Activated naive CD8-positive, alpha-beta T cell treated with anti-CD3 and anti-CD28 coated beads, Interleukin-2, amount 10 ng/mL, durations not matched to agents 7 days and 5 days (primary cell): ENCODE measurements at places on chromosomes 16 and 17.

- no peak for DNase-seq
These were observed 188.5 kb upstream of the CDH8 start for GRCh38 chr16:62224646-62225209.

- DNase-seq: no peak
These were observed 7.9 kb upstream of the MFSD6L start for GRCh38 chr17:8806926-8807550.

GRCh38 chr16:48053418-48053745 lies 102.4 kb downstream of the ABCC12 start:
- no peak for DNase-seq

DNA sequence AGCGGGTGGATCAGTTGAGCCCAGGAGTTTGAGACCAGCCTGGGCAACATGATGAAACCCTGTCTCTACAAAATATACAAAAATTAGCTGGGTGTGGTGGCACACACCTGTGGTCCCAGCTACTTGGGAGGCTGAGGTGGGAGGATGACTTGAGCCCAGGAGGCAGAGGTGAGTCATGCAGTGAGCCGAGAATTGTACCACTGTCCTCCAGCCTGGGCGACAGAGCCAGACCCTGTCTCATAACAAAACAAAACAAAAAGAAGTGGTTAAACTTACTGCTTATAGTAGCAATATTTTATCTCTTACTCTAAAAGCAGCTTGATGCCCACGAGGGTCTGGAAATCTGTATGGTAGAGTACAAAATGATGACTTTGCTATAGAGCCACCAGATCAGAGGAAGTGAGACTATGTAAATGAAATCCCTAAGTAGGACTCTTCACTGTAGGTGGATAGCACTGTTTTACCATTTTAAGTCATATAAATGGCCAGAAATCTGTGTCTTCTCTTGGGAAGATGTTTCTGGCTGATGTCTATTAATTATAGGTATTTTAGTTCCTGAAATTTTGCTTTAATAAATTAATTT lies 60.4 kb upstream of the MRC2 start:
- DNase-seq: no peak

DNA sequence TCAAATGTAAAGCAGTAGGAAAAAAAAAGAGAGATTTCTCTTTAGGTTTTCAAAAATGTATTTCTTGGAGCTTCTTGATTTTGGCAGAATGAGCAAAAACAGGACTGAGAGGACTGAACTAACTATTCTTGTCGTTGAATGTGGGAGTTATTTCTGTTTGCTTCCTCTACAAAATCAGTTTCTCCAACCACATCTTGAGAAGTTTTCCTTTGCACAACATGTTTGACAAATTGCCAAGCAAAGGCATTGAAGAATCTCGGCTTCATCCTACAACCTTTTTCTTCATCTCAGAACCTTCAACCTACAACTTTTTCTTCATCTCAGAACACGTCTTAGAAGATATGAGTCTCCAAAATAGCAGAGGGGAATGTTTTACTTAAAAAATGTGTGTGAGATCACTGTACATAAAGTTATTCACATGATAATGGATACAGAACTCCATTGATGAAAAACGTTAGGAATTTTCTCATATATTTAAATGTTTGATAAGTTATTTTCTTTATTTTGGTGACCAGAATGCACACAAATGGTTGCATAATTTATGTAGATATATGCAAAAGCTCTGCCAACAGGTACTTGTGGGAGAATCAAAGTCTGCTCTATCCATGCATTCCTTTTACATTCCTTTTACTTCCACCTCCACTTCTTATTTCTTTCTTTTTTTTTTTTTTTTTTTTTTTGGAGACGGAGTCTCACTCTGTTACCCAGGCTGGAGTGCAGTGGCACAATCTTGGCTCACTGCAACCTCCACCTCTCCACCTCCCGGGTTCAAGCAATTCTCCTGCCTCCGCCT lies 370.0 kb downstream of the KCNJ2 start:
- DNase-seq: no peak

DNA sequence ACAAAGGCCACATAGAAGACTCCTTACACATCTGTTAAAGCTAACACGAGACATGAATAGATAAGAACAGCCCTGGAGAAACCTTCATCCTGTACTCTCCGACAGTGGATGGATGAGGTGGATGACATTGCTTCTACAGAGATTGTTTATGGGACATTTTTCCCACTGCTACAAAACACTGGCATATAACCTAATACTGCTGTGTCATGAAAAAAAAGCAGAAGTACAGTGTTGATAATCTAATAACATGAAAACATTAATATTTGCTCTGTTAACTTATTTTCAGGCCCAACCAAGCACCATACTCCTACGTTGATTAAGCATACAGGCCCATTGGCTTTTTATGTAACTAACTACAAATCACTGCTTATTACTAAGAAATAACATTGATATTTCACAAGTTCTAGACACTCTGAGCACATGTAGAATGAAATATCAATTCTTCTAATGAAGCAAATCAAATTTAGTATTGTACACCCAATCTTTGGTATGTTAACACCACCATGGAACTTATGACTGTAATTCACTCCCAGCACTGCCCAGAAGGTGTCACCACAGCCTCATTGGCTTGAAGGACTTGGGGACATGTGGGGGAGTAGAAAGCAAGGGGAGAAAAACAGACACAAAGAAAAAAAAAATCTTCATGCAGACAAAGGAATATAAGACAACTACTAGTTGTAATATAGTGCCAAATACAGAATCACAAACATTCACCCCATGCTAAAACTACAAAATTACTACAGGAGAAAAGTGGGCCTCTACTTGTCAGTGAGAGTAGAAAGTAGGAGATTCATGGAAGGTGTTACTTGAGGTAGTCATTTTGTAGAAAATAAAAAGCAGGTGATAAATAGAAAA lies 330.0 kb upstream of the PMFBP1 start:
- peak; percentile 47 for DNase-seq

DNA sequence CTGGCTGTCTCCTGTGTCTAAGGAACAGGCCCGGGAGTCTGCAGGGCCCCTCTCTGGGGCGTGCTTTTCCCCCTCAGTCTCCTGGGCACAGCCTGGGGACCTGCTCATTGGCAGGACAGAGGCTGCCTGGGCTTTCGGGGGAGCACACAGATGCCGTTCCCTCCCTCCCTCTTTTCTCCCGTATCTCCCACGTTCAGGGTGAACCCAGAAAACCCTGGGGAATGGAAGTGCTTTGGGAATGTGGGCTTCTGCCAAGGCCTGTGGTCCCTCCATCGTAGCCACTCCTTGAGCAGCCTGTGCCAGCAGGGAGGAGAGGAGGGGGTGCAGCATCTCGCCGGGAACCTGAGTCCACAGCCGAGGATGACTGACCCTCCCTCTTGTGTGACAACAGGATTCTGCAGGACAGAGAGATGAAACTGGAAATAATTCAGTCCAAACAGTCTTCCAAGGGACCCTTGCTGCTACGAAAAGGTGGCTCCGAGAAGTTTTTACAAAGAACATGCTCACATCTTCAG lies 52.0 kb downstream of the RNF213 start:
- DNase-seq: peak; percentile 16

- peak; percentile 51 for DNase-seq
These were observed 295.8 kb downstream of the FOXL1 start for GRCh38 chr16:86874141-86874540.

- no peak for DNase-seq
These were observed 94.1 kb downstream of the RPGRIP1L start for GRCh38 chr16:53609536-53609935.

- no peak for DNase-seq
These were observed 7.1 kb downstream of the MIEN1 start for GRCh38 chr17:39722965-39723848.

DNA sequence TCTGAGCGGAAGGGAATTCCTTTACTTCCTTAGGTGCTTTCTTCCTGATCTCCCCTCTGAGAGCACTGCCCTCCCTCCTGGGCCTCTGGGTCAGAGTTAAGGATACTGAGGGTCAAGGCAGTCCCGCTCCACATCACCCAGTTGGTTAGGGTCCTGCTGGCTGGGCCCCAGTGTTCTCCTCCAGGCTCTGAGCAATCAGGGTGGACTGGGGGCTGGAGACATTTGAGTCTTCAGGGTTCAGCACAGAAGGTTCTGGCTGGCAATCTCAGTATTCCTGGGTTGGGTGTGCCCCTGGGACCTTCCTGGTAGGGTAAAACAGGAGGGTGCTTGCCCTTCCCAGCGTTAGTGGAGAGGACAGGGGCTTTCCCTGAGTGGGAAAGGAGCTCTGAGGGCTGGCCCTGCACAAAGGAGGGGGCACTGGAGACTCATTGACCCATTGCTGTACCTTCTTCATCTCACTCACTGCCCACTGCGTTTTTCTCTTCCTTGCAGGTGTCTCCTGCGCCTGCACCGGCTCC lies 448 bp downstream of the MT1M start:
- DNase-seq: no peak

GRCh38 chr17:66190738-66191592 lies 968 bp downstream of the CEP112 start:
- DNase-seq: no peak

DNA sequence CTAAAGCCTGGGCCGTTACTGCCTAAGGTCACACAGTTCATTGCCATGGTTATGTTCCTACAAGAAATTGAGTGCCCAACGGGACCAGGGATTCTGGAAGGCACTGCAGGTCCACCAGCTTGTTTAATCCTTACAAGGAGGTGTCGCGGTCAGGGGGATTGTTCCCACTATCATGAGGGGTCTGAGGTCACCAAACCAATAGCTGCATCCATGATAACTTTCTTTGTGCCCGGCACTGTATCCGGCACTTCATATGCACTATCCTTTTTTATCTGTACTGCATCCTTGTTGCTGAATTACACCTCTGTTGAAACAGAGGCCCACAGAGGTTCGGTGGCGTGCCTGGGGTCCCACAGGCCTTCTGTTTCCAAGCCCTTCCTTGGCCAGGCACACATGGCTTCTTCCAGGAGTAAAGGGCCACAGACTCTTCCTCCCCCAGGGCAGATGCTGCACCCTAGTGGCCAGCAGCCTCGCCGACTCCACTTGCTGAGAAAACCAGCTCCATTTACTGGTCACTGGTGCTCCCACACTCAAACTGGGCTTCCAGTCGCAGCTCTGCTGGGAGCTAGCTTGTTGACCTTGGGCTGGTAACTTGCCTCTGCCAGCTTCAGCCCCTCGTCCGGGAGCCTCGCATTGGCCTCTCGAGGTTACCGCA lies 82.0 kb upstream of the PLCG2 start:
- DNase-seq: peak; percentile 52

- no peak for DNase-seq
These were observed 163.5 kb downstream of the IRF8 start for GRCh38 chr16:86062271-86062965.

DNA sequence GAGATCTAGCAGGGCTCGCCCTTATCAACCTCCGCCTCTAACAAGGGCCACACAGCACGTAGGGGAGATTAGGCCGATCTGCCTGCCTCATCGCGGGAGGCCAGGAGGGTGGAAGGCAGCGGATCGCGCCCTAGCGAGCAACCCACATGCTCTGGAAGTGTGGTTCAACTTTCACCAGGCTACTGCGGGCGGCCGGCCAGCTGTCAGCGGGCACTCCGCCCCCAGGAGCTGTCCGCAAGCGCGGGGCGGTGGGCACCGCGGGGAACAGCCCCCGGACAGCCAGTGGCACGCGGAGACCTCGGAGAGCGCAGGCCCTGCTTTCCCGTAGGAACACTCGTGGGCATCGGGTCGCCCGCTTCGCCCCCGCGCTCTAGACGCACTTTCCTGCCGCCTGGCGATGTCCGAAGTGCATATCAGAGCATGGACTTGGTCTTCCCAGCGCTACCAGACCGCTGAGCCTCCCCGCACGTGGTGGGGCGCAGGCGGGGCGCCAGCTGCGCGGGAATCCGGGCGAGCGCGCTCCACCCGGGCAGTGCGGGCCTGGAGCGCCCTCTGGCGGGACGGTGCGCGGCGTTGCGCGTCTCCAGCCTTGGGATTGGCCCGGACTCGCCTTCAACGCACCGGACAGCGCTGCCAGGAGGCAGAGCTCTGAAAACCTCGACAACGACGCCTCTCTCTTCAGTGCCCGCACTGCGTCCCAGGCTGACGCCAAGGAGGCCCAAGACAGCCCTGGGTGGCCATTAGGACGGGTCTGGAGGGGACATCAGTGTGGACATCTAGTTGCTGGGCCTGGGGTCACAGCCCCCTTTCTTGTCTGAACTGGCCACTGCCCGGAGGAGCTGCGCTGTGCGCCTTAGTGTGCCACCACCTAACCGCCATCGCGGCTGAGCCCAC lies 3.6 kb upstream of the ZNHIT3 start:
- DNase-seq: peak; percentile 94

GRCh38 chr17:50169121-50169764 lies 3.4 kb downstream of the SGCA start:
- DNase-seq: peak; percentile 68

- peak; percentile 51 for DNase-seq
These were observed 17.1 kb downstream of the ZNF213 start for GRCh38 chr16:3152027-3152276.

DNA sequence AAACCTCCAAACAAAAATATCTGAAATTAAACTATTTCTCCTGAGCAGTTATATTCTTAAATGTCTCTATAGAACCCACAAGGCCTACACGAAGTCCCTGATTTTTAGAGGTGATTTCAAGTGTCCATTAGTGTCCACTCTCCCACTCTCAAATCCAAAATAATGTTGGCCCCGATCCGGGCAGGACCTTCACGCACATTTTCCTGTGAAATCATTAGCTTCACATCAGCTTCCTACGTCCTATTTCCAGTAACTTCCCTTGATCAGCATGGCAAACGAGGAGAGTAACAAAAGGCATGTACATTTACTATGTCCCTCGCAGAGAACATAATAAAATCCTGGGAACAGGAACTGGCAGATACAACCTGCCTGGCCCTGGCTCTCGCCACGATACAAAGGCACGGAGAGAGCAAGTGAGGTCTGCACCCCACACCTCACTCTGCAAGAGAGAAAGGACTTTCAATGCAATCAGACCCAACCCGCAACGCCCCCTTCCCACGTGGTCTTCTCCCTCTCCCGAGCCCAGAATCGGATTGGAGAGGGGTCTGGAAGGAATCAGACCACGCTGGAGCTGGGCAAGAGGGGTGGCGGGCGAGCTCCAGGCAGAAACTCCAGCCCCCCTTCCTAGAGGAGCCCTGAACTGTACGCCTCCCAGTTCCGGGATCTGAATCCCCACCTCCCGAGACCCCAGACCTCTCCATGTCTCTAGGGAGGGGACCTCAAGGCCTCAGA lies 17.5 kb upstream of the C17orf78 start:
- no peak for DNase-seq

DNA sequence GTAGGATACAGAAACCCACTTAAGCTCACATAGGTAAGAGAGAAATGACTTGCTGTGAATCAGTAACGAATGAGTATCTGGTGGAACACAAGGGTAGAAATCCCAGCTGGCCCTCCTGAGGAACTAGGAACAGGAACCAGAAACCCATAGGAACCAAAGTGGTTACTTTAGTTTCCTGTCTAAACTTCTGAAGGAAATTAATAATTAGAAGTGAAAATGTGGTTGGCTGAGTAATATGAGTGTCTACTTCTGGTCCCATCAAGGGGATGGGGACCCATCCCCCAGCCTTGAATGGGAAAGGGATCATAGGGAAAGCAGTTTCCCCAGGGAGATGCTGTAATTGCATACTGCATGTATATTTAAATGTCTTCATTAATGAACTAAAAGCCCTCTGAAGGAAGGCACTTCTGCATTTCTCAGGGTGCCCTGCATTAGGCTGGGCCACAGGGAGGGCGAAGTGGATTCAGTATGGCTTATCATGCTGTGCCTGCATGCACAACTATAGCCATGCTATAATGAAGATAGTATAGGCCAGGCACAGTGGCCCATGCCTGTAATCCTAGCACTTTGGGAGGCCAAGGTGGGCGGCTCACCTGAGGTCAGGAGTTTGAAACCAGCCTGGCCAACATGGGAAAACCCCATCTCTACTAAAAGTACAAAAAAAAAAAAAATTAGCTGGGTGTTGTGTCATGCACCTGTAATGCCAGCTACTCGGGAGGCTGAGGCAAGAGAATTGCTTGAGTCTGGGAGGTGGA lies 45.6 kb downstream of the CYB5B start:
- DNase-seq: no peak

- DNase-seq: no peak
These were observed 655 bp downstream of the ATXN1L start for GRCh38 chr16:71846431-71846830.
